Activated naive CD4-positive, alpha-beta T cell treated with Interleukin-2 at 50 U/mL for 16 hours (primary cell): ENCODE measurements at places on chromosomes 7 and 10.

GRCh38 chr10:79449181-79450146 is 4.0 kb upstream of the ZCCHC24 start:
- DNase-seq, result no peak

GRCh38 chr10:93081834-93082233 is 8.1 kb downstream of the CYP26A1 start:
- DNase-seq, result no peak

- no peak for DNase-seq
Observed at GRCh38 chr10:25745976-25746375, 188.1 kb upstream of the MYO3A start.

DNA sequence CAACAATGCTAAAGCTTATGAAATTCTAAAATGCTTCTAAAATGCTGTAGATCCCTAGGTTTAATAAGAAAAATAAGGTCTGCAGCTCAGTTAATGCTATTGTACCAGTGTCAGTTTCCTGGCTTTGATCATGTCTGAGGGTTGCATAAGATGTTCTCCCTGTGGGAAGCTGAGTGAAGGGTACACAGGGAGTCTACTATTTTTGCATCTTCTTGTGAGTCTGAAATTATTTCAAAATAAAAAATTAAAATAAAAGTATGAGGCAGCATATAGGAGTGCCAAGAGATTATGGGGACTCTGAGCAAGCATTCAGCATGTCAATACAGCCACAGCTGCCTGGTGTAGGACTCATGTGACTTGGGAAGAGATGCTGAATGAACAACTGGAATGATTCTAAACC is 14.7 kb downstream of the CHST15 start:
- no peak for DNase-seq

DNA sequence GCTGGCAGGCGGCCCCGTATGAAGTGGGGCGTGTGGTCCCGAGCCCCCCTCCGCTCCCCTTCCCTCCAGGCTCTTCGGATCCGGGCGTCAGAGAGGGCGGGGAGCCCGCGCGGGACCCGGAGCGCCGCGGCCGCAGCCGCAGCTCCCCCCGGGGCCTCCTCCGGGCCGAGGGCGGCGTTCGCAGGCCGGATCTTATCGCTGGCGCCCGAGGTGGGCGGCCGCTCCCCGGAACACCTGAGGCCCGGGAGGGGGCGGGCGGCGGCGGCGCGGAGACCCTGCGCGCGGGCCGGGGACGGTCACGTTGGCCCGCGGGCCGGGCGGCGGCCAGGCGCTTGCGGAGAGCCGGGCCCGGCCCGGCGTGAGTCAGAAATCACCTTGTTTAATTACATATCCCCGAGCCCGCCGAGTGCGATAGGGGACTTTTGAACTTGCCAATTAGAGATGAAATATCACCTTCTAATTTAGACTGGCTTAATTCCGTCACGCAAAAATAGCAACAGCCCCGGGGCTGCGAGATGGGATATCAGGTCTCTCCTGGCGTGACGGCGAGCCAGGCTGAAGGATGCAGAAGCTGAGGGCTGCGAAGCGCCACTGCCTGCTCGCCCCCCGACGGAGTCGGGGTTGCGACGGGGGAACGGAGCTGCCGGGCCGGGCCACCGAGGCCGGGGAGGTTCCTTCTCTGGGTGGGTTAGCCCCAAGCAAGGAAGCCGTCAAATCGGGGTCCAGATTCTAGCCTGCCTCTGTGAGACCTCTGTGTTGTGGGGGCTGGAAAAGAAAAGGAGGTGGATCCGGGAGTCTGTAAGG is 43.4 kb downstream of the LDB3 start:
- DNase-seq, result peak; percentile 61

DNA sequence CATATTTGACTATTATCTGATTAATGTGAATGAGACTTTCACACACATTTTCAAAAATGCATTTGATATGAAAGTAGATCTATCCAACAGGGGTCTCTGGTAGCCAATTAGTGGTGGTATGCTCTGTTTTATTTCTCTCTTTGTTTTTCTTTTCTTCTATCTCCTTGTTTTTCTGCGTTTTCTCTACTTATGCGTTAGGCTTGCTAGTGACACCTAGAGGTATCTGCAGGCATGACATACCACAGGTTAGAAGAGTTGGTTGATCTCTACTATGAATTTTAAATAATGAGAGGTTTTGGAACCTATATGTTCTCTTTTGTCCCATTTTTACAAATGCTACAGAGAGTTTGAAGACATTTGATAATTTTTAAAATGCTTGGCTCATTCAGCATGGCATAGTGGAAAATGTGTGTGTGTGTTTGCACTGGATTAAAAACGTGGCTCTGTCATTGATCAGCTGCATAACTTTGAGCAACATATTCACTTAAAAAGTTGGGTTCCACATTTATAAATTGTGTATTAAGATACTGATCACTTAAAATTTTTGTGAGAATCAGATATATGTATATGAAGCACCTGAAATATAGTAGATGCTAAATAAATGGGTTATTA is 28.1 kb upstream of the PLXDC2 start:
- no peak for DNase-seq

- no peak for DNase-seq
Observed at GRCh38 chr10:3897156-3897555, 112.1 kb upstream of the KLF6 start.

DNA sequence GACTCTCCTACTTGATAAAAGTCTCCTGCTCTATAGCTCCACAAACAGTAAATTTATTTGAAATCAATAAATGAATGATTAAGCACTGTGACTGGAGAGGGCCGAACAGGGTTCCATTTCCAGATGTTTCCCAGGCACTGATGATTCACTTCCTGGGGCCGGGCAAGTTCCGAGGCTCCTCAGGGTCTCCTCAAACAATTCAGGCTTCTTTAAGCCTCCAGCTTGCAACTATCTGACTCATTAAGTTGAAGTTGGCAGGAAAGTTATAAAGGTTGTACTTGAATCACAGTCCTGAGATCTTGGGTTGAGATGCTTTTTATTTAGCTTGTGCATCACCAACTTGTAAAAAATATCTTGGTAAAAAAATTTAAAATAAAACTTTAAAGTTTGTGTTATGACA is 612.9 kb downstream of the DNAJB6 start:
- DNase-seq, result no peak
